LNCaP clone FGC (cell line): ENCODE measurements at places on chromosomes 7 and 10.

DNA sequence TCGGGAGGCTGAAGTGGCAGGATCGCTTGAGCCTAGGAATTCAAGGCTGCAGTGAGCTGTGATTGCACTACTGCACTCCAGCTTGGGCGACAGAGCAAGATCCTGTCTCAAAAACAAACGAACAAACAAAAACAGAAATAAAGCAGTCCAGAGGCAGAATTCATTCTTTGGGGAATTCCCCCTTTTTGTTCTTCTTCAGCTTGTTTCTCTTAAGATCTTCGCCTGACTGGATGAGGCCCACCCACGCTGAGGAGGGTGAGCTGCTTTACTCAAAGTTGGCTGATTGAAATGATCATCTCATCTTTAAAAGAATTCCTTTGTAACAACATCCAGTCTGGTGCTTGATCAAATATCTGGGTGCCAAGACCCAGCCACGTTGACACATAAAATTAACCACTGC, 10.7 kb downstream of the MRC1 start:
- no peak for DNase-seq

GRCh38 chr7:106260136-106260561, 24.6 kb downstream of the NAMPT start:
- no peak for DNase-seq

- DNase-seq, result peak; percentile 34
These were observed 126.0 kb downstream of the SKIDA1 start for GRCh38 chr10:21399392-21400035.

DNA sequence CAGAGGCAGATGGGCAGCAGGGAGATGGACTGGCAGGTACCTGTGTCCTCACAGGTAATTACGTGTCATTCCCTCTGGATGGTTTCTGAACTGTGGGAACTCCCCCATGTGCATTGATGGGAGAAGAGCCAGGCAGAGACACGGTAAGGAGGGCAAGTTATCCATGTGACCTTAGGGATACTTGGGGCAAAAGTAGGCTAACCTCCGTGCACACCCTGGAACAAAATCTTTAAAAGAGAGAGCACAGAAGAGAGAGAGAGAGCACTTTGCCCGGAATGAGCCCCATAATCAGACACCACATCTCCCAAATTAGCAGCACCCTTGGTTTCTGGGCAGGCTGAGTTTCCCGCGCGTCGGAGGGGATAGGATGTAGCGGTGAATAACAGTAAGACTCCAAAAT, 423.2 kb downstream of the PAXIP1 start:
- no peak for DNase-seq

- no peak for DNase-seq
These were observed 166.0 kb downstream of the KMT2E start for GRCh38 chr7:105180002-105180401.

DNA sequence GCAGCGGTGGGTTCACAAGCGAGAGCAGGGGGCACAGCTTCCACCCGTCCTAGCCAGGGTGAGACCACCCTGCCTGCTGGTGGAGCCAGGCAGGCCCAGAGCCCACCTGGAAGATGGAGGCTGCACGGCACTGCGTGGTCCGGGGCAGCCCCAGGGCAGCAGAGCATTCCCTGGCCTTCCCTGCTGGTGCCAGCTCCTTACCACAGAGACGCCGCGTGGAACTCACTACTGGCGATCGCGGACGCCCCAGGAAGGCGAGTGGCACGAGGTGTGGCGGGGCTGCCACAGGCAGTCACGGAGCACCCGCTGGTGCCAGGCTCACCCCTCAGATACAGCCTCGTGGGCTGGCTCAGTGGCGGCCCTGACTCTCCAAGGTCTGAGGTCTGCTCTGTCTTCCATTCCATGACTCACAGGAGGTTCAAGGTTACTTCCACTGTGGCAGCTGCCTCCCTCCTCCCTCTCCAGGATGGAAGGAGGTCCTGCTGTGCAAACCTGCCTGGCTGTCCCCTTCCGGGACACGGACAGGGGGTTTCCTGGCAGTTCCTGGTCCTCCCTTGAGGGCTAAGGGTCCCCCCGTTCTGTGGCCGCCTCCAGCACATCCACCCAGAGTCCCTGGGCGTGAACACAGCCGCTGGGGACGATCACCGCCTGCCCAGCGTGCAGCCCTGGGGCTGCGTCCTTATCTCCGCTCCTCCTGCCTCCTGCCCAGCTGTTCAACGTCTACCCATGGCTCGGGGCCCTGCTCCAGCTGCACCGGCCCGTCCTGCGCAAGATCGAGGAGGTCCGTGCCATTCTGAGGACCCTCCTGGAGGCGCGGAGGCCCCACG, 3.1 kb downstream of the CYP2W1 start:
- DNase-seq, result no peak

- no peak for DNase-seq
These were observed 2.9 kb upstream of the CDK14 start for GRCh38 chr7:90593205-90593604.

GRCh38 chr7:150322833-150323681, at the start of the genes ACTR3C and LRRC61:
Gene ACTR3C (minus strand): TSS chr7:150323545. CDS start chr7:150295296, 28,249 bp downstream.
Gene LRRC61 (plus strand): TSS chr7:150323355. CDS start chr7:150336862, 13,507 bp downstream.
- no peak for DNase-seq

DNA sequence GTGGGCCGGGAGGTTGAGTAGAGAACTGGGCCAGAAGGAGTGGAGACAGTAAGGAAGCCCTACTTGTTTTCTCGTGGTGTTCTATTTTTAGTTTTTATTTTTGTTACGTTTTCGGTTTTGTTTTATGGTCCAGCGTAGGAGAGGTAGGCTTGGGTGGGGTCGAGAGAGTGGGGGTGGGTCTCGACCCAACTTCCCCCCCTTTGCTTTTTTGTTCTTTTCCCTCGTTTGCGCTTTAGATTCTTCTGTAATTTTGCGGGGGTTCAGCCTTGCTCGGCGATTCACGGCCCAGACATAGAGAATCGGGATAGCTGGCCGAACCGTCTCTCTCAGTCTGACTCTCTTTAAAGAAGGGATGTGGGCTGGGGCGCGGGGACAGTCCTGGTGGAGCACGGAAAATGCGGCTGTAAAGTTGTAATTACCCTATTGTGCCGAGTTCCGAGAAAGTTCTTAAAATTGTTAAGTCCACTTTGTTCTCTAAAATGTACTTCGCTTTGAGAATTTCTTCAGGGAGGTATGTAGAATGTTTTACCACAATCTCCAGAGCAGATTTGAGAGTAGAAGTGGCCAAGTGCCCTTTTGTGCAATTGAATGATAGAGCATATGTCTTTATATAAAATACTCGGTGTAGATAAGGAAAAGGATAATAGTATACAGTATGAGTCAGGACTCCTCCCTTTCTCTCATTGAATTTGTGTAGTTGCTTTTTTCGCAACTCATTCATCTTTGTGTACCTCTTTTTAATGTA, 816 bp downstream of the DMTF1 start:
- DNase-seq, result no peak

- no peak for DNase-seq
These were observed 641.1 kb downstream of the SUGCT start for GRCh38 chr7:40775877-40776276.

GRCh38 chr10:67005981-67006380, 80.1 kb downstream of the LRRTM3 start:
- DNase-seq, result no peak

DNA sequence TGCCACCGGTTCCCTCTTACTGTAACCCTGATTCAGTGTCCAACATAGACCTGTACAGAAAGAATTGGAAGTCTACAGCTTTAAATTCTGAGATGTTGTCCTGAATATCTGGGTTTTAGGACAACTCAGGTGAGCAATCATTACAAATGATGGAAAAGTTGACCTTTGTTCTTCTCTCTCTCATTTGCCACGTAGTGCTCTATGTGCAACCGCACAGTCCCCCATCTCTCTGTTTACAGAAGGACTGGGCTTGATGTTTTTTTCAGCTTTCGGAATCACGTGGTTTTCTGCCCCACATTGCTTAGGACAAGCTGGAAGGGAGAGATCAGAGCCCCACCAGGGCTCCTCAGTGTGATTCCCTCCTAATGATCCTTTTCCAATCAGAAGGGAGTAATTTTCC, 22.2 kb downstream of the NEUROD6 start:
- DNase-seq, result no peak

DNA sequence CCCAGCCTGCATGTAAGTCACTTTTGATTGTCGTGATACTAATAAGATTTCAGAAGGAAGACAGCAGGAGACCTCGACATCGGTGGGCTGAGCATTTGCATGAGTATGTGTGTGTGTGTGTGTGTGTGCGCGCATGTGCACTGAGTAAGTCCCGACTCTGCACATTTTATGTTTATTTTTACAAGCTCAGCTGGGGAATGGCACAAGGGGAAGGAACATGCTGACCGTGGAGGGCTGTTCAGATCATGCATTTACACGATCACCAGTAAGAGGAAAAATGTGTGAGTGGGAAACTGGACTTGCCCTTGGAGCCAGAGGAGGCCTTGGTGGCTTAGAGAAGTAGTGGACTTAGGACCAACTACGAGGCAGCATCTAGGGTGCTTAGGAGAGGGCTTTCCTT, 41.3 kb downstream of the IL2RA start:
- DNase-seq, result no peak

DNA sequence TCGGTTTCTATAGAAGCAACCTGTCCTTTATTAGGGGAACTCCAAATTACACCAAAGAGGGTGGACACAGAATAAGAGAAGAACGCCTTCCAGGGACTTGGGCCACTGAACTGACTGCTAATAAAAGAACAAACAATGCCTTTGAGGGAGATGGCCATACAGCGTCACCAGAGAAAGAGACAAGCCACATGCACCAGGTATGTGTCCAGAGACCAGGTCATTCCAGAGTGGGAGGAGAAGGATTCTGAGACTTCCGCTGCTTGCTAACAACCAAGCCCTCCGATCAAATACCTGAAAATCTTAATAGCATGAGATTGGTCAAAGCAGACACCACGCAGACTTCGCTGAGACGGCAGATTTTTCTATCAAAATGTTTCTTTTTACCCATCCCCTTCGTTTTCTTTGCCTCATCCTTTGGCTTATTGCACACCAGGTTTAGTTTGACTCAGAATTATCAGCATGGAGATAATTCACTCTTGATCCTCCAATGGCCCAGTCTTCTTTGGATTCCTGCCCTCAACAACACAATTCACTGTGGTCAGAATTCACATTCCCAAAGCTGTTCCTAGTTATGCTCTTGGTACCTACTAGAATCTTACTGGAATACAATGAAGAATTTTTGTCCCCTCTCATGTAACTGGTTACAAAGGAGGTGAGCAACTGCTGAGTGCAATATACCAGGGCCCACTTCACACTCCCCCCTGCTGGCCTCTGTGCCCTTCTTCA, 87.4 kb upstream of the DDC start:
- DNase-seq, result no peak

- no peak for DNase-seq
These were observed 20.2 kb upstream of the PAPSS2 start for GRCh38 chr10:87639493-87639892.

DNA sequence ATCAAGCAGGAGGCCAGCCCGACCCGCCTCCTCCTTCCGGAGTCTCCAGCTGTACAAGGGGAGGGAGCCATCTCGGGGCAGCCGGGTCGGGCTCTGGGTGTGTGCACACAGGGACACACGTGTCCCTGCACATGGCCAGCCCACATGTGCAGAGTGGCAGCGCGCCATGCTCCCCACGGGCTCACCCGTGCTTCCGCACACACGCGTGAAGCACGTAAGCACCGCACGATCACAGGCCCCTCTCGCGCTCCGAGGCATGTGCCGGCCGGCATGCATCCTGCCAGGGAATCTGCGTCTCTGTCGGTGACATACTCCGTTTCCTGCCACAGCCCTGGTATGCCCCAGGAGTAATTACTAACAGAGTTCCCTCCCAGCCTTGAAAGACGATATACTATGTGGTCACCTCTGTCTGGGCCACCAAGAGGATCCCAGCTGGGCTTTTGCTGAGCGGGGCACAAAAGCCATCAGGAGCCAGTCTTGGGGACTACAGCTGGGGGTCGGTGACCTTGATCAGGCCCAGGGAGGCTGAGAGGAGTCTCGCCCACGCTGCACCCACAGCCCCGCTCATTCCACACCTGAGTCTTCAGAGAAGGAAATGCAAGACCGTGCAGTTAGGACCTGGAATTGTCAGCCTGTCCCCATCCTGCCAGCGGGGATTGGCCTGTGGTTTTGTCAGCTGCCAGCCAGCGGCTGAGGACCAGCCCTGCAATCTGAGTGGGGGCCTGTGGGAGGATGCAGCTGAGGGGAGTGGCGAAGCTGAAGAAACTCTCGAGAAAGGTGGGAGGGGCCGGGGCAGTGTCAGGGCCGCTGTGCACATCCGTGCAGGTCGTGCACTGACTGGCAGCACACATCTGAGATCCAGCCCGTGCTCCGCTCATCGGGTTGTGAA, 11.0 kb upstream of the LFNG start:
- no peak for DNase-seq

GRCh38 chr7:147861058-147861716, 729.4 kb upstream of the C7orf33 start:
- DNase-seq, result no peak
